ENCODE measurements at places on chromosomes 1 and 21.

DNA sequence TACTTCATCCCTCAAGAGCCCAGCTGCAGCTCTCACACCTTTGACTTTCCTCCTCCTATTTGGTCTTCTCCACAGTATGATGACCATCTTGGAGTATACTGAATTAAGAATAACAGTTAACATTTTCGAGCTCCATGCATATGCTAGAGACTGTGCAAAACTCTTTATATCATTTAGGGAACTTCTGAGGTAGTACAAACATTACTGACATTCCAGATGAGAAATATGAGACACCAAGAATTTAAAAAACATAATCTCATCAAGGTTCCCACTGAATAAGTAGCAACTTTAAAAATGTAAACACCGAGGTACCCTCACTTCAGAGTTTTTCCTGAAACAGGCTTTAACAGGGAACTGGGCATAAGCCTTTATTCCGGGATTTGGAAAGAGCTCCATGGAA is 22.7 kb downstream of the FMO3 start:
- DNase-seq: no peak

GRCh38 chr1:224689374-224689773 is 73.3 kb downstream of the CNIH3 start:
- no peak for DNase-seq

GRCh38 chr1:111882986-111883560 is 106.4 kb downstream of the KCND3 start:
- DNase-seq: peak; percentile 63

DNA sequence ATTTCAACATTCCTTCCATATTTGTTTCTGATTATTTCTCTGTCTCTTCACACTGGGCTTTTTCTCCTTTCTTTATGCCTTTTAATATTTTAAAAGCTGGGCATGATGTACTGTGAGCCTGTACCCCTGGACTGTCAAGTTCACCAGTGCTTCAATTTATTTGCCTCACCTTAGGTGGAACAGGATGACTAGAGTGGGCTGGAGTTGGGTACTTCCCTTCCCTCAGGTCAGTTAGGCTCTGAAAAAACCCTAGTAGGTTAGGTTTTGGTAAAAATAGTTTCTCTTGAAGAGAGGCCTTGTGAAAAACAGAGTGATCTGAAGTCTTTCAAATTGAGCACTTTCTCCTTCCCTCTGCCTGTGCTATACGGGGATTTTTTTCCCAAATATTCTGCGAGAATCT is 163.0 kb upstream of the LYPLAL1 start:
- no peak for DNase-seq

- no peak for DNase-seq
Observed at GRCh38 chr1:145878724-145879123, 6.9 kb downstream of the ANKRD35 start.

GRCh38 chr21:38342739-38343138 is 85.9 kb downstream of the KCNJ15 start:
- DNase-seq: no peak

DNA sequence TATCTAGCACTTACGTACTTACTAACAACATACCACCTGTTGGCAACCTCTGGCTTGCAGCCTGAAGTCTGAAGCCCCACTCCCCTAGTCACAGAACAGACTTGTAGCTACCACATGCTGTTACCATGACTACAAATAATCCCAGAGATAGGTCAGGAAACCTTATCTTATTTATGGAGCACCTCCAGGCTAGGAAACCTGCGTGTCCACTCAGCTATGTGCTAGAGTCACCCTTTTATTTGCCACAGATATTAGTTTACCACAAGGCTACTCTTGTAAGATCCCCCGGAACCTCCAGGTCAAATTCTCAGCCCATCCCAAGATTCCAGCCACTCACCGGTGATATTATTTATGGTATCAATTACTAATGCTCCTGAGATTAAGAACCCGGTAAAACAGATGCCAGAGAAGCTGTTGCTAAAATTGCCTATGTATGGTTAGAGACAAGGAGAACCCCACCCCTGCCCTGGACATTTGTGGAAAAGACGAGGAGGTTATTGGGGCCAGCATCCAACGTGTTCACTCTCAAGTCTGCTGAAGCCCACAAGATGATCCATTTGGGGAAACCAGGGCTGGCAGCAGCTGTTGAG is 116.5 kb downstream of the TBX15 start:
- no peak for DNase-seq

- DNase-seq: no peak
Observed at GRCh38 chr1:53380296-53380695, 52.4 kb upstream of the LRP8 start.
